Dorsolateral prefrontal cortex (tissue), 122 donors: ENCODE measurements at places on chromosomes 5 and 9.

DNA sequence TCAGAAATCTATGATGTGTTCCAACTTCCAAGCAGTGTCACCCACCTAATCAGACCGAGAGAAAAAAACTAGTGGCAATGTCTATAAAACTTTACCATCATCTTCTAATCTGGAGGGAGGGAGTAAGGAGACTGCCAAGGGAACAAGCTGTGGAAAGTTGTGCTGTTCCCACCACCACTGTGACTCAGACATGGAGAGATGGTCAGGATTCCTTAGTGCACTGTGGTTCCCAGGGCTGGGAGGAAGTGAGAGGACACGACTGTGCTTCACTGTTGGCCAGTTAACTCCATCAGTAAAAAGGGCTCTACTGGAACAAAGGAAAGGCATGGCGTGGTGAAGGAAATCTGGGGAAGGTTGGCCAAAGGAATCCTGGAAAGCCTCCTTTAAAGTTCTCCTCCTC lies 18.8 kb downstream of the TICAM2 start:
- no peak for DNase-seq

DNA sequence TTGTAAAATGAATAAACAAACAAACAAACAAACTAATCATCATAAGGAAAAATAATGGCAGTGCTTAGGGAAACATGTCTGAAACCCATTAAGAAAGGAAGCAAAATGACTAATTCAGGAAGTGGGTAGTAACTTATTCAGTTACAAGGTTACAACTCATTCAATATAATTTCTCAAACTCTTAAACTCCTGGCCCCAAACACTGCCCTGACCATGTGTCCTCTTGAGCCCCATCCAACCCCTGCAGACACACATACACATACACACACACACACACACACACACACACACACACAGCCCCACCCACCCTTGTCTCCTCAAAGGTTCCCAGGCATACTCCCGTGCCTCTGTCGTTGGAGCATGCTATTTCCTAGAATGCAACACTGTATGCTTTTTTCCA lies 193.9 kb downstream of the SEC61B start:
- no peak for DNase-seq

DNA sequence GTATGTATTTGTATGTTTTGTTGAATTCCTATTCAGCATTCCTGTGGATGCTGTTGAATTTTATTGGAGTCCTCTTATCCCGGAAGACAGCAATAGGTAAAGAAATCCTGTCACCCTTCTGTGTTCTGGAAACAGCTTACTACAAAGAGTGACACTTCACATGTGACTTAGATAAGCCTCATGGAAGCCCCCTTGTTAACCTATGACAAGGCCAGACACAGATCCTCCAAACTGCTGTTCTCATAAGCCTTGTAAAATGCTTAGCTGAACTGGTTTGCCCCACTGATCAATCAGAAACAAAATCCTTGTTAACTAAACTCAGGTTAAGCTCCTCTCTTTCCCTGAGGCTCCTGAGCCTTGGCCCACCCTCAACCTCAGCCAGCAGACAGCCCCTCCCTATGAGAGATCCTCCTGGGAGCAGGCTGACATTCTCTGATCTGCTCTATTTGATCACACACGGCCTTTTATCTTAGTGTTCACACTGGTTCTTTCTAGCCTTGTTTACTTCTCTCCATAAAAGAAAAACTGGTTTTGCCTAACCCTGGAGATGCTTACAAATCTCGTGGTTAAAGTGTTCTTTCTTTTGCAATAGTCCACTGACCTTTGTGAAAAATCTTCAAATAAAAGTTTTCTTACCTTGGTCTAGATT lies 29.4 kb upstream of the ATP6V1G1 start:
- no peak for DNase-seq

GRCh38 chr5:161001604-161002003 lies 149.6 kb upstream of the ATP10B start:
- DNase-seq = no peak

DNA sequence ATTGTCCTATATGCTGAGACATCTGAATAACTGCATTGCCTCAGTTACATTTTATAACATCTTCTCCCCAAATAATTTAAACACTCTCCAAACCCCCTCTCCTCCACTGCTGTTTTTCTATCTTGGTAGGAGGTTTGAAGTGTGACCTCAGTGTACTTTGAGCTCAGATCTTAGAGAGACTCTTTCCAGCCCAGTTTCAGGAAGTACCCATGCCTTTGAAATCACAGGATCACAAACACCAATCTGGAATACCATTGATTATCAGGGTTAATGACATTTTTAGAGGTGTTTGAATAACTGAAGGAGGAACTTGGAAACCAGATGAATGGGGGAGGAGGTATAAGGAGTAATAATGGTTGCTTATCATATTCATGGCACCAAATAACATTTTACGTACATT lies 93.2 kb downstream of the GCNT1 start:
- DNase-seq = no peak

- peak; percentile 77 for DNase-seq
These were observed 139.2 kb upstream of the PALM2AKAP2 start for GRCh38 chr9:109640580-109641371.

GRCh38 chr9:91948597-91949391 lies 1.2 kb downstream of the ROR2 start:
- no peak for DNase-seq

DNA sequence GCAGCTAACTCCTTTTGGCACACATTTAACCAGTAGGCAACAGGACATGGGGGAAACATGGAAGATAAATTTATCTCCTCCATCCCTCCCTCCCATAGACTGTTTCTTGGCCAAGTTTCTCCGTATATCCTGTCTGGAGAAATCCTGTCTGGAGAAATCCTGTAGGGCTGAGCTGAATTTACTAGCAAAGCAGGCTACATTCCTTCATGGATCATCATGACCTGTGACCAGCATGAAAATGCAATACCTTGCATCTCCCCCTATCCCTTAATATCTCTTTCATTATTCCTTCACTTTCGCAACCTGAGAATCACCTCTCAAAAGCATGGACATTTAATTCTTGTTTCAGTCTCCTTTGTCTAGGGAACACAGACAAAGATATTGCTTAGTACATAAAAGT lies 379.1 kb downstream of the PSAT1 start:
- DNase-seq = no peak

DNA sequence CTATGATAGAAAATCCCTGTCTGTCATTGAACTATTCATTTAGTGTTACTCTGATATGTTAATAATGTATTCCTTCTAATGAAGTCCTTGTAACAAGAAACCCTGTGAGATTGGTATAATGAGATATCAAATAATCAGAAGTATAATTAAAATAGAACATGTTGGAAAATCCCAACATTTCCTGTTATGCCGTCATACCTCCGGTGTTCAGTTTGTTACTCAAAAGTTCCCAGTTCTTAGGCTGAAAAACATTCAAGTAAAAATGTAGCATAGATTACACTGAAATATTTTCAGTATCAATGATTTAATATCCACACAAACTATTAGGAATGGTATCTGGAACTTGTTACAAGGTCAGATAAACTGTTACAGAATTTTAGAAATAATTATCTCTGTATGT lies 227.5 kb downstream of the GNA14 start:
- DNase-seq = no peak

GRCh38 chr9:97855486-97855875 lies 2.5 kb downstream of the FOXE1 start:
- DNase-seq = no peak

DNA sequence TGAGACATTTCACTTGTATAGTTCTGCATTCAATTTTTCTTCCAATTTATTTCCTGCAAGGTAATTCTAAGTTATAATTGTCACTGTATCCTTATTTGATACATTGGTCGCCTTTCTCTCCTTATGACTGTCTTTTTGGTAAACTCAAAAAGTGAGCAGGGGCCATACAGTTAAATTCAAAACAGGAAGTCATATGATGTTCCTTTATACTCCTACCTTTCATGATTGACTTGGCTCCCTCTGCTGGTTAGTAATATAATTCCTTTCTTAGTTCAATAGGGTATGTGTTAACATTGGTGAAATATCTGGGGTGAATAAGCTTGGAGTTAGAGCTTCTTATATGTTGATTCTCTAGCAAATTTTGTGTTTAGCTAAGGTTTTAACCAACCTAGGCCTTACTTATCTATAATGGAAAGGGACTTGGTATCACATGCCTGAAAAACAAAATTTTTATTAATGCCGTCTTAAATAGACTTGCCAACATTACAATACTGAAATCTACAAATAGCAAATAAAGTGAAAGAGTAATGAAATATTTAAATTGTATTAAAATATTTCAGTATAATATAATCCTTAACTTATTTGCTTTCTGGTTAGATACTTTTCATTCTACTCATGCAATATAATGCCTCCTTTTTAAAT lies 6.0 kb upstream of the NIPBL start:
- DNase-seq = no peak

DNA sequence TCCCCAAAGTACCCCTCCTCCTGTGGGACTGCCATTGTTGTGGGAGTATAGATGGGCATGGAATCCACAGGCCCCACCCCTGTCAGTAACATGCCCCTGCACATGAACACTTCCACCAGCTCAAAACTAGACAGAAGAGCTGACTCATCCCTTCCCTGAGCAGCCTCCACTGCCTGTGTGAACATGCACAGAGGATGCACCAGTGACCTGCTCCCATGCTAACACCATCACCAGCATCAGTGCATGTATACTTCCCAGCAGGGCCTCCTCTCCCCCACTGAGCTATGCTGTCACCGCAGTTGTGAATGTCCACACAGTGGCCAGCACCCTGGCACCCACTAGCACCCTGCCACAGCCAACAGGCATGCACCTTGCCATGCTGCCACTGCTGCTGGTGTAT lies 939.8 kb downstream of the EFNA5 start:
- DNase-seq = no peak

- no peak for DNase-seq
These were observed 193.4 kb downstream of the SH3GL2 start for GRCh38 chr9:17772223-17772622.
